ENCODE measurements at places on chromosomes 11 and 22.

GRCh38 chr11:84865791-84866535, 761.2 kb downstream of the DLG2 start:
- DNase-seq, result no peak

GRCh38 chr11:111841370-111842053, 29.9 kb downstream of the ALG9 start:
- DNase-seq, result peak; percentile 68

GRCh38 chr11:5604896-5605295, 8.5 kb downstream of the TRIM6 start:
- no peak for DNase-seq

DNA sequence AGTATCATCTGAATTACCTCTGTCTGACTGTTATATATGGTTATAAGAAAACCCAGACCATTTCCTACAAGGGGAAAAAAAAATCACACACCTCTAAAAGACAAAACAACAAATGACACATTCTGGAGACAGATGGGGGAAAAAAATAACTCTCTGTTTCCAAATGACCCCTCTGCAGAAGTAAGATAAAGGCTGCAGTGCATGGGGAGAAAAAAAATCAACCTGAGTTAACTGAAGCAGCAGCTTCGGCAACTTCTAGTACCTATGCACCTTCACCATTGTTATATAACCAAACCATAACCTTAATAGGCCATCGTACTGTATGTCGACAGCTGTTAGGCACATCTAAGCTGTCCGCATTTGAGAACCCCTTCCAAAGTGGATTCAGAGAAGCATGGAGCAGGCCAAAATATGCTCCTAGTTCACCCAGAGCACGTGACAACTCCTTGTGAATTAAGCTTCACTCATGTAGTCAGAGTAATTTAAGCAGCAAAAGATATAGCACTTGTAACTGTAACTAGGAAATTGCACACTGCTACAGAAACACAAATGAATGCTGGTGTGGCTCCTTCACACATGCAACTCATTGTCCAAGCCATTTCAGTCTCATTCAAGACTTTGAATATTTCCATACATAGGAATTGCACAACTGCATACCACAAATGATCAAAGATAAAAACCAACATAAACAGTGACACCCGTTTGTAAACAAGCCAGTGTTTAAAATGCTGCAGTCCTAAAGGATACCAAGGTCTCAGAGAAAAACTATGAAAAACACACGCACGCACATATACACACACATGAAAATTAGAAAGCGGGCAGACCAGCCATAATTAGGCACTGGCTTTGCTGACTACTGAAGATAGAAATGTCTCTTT, 2.7 kb downstream of the SIK3 start:
- DNase-seq, result no peak

GRCh38 chr11:35619855-35620640, 1.8 kb downstream of the FJX1 start:
- DNase-seq, result no peak

- DNase-seq, result no peak
Measured at GRCh38 chr22:40671369-40671768, 7.9 kb upstream of the MCHR1 start.

GRCh38 chr22:46779651-46780050, 17.2 kb downstream of the TBC1D22A start:
- no peak for DNase-seq

- DNase-seq, result no peak
Measured at GRCh38 chr11:32172041-32172847, 81.4 kb downstream of the RCN1 start.

- DNase-seq, result peak; percentile 52
Measured at GRCh38 chr11:1197886-1198560, 24.8 kb upstream of the MUC5B start.

- DNase-seq, result peak; percentile 25
Measured at GRCh38 chr11:8257003-8257664, 6.5 kb downstream of the LMO1 start.

DNA sequence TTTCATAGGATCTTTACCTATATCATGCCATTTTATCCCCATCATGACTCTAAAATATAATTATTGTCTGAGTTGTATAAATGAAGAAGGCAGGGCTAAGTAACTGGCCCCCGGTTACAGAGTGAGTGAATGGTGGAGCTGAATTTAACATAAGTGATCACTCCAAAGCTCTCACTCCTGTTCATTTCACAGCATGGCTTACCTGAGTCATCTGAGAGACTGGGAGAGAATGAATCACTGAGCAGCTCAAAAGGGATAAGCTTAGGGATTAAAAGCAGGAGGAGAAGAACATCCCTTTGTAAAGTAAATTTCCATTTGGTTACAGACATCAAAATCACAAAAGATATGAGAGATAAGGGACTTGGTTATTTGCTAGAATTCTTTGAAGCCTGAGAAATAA, 294.0 kb upstream of the CTSC start:
- DNase-seq, result no peak

DNA sequence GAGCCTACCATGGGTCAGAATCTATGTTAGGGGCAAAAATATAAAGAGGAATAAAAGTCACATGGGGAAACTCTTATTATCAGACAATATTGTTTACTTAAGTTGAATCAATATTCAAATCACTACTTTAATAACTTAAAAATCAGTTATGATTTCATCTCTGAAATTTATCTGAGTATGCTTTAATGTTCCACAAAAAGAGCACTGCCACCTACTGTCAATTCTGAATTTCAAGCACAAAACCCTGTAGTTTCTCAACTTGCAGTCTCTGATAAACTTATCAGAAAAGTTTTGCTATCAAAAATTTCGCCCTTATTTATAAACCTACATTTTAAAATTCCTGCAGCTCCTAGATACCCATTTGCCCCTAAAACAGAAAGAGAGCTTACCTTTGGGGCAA, 47.3 kb downstream of the RDX start:
- DNase-seq, result no peak

- peak; percentile 55 for DNase-seq
Measured at GRCh38 chr11:2569731-2570210, 125.0 kb downstream of the KCNQ1 start.

DNA sequence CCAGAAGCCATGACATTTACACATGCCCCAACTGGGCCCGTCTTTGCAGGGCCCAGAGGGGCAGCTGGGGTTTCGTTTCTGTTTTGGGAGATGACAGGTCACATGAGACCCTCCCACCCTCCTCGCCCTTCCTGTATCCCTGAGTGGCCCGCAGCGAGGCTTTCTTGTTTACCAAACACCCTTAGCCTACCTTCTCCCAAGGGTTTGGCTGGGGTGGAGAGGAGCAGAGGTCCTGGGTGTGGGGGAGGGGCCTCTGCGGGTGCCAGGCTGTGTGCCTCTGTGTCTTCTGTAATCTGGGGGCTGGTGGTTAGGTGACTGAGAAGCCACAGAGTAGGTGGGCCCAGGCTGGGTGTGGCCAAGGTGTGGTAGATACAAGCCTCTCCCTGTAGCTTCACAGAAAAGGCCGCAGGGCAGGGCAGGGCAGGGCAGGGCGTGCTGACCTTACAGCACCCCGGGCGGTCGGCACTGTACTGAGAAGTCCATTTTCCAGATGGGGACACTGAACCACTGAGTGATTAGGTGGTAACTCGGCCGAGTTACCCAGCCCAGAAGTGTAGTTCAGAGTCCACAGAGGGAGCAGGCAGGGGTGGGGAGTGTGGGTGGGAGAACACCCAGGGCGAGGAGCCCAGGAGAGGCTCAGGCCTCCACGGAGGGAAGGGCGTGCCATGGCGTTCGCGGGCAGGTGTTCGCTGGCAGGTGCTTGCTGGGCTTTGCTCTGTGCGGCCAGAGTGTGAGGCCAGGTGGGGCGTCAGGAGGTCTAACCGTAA, 8.7 kb downstream of the PRR5 start:
- peak; percentile 63 for DNase-seq

GRCh38 chr22:38730411-38730871, 24.7 kb downstream of the GTPBP1 start:
- no peak for DNase-seq

DNA sequence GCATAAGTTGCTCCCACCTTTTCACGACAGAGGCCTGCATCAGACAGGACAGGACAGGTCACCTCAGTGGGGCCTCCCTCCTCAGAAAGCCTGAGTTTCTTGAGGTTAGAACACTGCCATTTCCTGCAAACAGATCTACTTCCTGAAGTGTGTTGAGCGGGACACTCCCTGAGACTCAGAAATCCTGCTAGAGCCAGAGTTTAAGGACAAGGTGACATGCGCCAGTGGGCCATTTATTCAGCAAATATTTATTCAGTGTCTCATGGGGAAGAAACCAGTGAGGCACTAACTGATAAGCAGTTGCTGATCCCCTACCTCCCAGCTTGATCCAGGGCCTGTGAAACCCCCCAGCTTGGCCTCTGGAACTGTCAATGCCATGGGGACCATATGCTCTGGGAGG, 454.6 kb downstream of the SOX6 start:
- no peak for DNase-seq

GRCh38 chr11:45482331-45482730, 183.1 kb downstream of the CHST1 start:
- peak; percentile 9 for DNase-seq

DNA sequence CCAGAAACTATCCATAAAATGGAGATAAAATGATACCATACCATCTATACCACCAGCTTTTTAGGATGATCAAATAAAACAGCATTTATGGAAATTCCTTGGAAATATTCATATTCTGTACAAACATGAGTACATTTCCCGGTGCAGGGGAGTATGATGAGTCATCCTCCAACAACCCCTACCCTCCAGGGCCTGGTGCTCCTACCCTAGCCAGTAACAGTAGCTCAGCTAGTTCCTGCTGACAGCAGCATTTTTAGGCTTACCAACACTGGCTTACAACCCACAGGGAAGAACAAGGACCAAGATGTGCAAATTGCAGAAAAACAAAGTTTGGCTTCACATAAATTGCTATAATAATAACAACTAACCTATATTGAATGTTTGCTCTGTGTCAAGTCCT, 406.2 kb upstream of the CADM1 start:
- no peak for DNase-seq

GRCh38 chr11:6298605-6299004, 21.7 kb downstream of the CAVIN3 start:
- DNase-seq, result no peak

Data from RWPE2 (cell line).